ENCODE measurements at places on chromosomes 2 and 18. TPM values are rescaled to one million over a fixed set of nuclear protein-coding genes. Genes with fewer than 3 reads are reported as not detected.

SDC1 gene
- total RNA-seq, result 3.1 TPM

CFAP53 gene
- 0.35 TPM for total RNA-seq

NDC80 gene
- total RNA-seq, result not detected

GALNT5 gene
- 3.4 TPM for total RNA-seq
